Lung (tissue), 17 donors: ENCODE measurements at places on chromosomes 1 and 21. TPM values are rescaled to one million over a fixed set of nuclear protein-coding genes. Genes with fewer than 3 reads are reported as not detected.

The CHAF1B gene
- 1.3 TPM for polyA plus RNA-seq

DNA sequence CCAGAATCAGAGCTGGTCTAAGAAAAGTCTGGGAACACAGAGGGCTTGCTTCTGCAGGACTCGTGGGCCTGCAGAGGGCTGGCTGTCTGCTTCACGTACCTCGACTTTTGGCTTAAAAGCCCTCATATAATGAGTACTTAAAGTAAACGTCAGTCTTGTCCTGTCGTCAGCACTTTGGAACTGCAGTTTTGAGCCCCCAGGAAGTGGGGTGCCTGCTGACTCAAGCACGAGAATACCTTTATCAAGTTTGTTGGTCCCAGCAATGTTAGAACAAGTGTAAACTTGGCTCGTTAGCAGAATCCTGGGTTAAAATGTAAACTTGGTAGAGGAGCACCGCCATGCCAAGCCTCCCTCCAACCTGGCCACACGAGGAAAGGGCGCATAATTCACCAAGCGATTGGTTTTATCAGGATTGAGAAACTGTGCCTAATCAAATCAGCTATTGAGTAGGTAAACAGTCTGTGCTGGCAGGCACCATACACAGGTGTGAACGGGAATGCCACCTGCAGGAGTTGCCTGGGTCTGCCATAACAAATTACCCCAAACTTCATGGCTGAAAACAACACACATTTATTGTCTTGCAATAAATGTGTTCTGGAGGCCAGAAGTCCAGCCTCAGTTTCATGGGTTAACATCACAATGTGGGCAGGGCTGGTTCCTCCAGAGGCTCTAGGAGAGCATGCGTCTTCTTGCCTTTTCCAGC lies 45.0 kb upstream of the FHAD1 start:
- no peak overlapping the region for H3K4me3 ChIP-seq
- H3K27me3 ChIP-seq, result no peaks in the 10 kb centered on the region
- peaks cover 6% of the 10 kb centered on the region for H3K4me1 ChIP-seq
- no peaks in the 10 kb centered on the region for H3K36me3 ChIP-seq
- DNase-seq, result peak; percentile 53
- H3K27ac ChIP-seq, result no peak overlapping the region

GRCh38 chr1:78586572-78586971 lies 33.7 kb upstream of the IFI44L start:
- H3K27me3 ChIP-seq, result no peaks in the 10 kb centered on the region
- DNase-seq, result no peak
- H3K4me3 ChIP-seq, result no peak overlapping the region
- H3K27ac ChIP-seq, result no peak overlapping the region
- no peaks in the 10 kb centered on the region for H3K4me1 ChIP-seq

- H3K36me3 ChIP-seq, result peaks cover 2% of the 10 kb centered on the region
- peaks cover 6% of the 10 kb centered on the region for H3K4me1 ChIP-seq
- no peak overlapping the region for H3K27ac ChIP-seq
- DNase-seq, result no peak
Measured at GRCh38 chr1:169941982-169942830, 48.5 kb upstream of the SCYL3 start.

The KCNT2 gene
- polyA plus RNA-seq, result 1.0 TPM
